ENCODE measurements at places on chromosomes 1 and 21.

- no peak for DNase-seq
Measured at GRCh38 chr21:25997788-25998611, 172.6 kb downstream of the APP start.

- no peak for DNase-seq
Measured at GRCh38 chr1:39105841-39106765, 80.0 kb downstream of the NDUFS5 start.

GRCh38 chr1:151619489-151620093 lies 7.7 kb downstream of the SNX27 start:
- DNase-seq: no peak

DNA sequence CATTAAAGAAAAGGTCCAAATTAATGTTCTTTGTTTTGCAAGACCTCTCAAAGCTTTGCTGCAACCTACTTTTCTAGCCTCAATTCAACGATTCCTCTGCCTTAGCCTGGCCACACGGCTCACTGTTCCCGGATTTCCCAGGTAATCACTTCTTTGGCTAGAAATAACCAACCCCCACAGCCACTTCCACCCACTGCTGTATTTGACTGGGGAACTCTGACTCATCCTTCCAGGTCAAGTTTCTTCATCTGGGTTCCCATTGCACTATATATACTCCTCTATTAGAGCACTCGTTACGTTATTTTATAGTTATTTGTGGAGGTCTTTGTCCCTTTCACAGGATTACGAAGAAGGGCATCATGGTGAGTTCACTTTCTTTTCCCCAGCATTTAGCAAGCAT lies 185.9 kb downstream of the CACNA1E start:
- no peak for DNase-seq

GRCh38 chr21:43277481-43278351 lies 108.9 kb downstream of the CRYAA start:
- DNase-seq: no peak

GRCh38 chr21:43987509-43987908 lies 24.6 kb upstream of the TRAPPC10 start:
- DNase-seq: no peak

Measured in skeletal muscle cell (primary cell).